ENCODE measurements at places on chromosomes 11 and 22. TPM values are rescaled to one million over a fixed set of nuclear protein-coding genes. Genes with fewer than 3 reads are reported as not detected.

The GLB1L2 gene
- total RNA-seq = 15.5 TPM

The PIK3IP1 gene
- 6.2 TPM for total RNA-seq

The HTR3A gene
- not detected for total RNA-seq

The ELFN2 gene
- total RNA-seq = 1.5 TPM

The SMTNL1 gene
- total RNA-seq = not detected

The EFCAB6 gene
- total RNA-seq = 2.2 TPM

The TPBGL gene
- total RNA-seq = not detected

The APOBEC3A gene
- total RNA-seq = not detected

The MED19 gene
- 21.2 TPM for total RNA-seq

The MOB2 gene
- total RNA-seq = 29.8 TPM

The EIF3M gene
- 270 TPM for total RNA-seq

The CARS1 gene
- 67.6 TPM for total RNA-seq

The TRIM6 gene
- total RNA-seq = 0.80 TPM

The ALG8 gene
- total RNA-seq = 85.7 TPM

The CCDC86 gene
- total RNA-seq = 58.2 TPM

The MS4A1 gene
- total RNA-seq = not detected

The MGAT3 gene
- total RNA-seq = 33.0 TPM

The ZP1 gene
- total RNA-seq = not detected

The RFPL1 gene
- not detected for total RNA-seq

The TRIM29 gene
- 3.3 TPM for total RNA-seq

The MFRP gene
- total RNA-seq = not detected

The GRM5 gene
- 9.2 TPM for total RNA-seq

The ADM gene
- 2.0 TPM for total RNA-seq

The RPS6KA4 gene
- total RNA-seq = 46.0 TPM

The PHF21B gene
- total RNA-seq = not detected

The FGF3 gene
- not detected for total RNA-seq

The NAALAD2 gene
- 0.38 TPM for total RNA-seq

The FGF19 gene
- total RNA-seq = 0.73 TPM

The MPPED1 gene
- not detected for total RNA-seq

The CNTN5 gene
- total RNA-seq = not detected

The NXPE4 gene
- total RNA-seq = not detected

The H19 gene
- 1.9 TPM for total RNA-seq

The TMEM121B gene
- total RNA-seq = 0.42 TPM

The OR5D16 gene
- total RNA-seq = not detected

The PGA3 gene
- not detected for total RNA-seq

The PLEKHB1 gene
- 127 TPM for total RNA-seq

The MMP12 gene
- total RNA-seq = not detected

The SLC5A4 gene
- not detected for total RNA-seq

The DNAJB7 gene
- total RNA-seq = not detected

Data from Calu3 (cell line).